ENCODE measurements at places on chromosomes 6 and 20.

DNA sequence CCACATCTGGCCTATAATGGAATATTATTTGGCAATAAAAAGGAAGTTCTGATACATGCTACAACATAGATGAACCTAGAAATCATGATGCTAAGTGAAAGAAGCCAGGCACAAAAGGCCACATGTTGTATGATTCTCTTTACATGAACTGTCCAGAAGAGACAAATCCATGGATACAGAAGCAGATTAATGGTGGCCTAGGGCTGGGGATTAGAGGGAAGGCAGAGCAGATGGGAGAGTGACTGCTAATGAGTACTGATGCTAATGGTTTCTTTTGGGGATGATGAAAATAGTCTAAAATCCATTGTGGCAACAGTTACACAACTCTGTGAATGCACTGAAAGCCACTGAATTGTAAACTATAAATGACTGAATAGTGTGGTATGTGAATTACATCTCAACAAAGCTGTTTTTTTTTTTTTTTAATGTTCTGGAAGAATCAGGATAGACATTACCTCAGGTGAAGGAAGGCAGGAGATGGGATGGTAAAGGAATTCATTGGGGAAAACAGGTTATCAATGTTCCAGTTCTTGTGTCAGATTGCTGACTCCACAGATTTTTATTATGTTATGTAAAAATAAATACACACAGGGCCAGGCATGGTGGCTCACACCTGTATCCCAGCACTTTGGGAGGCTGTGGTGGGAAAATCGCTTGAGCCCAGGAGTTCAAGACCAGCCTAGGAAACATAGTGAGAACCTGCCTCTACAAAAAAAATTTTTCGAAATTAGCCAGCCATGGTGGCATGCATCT lies 8.9 kb upstream of the SOX12 start:
- DNase-seq: no peak

DNA sequence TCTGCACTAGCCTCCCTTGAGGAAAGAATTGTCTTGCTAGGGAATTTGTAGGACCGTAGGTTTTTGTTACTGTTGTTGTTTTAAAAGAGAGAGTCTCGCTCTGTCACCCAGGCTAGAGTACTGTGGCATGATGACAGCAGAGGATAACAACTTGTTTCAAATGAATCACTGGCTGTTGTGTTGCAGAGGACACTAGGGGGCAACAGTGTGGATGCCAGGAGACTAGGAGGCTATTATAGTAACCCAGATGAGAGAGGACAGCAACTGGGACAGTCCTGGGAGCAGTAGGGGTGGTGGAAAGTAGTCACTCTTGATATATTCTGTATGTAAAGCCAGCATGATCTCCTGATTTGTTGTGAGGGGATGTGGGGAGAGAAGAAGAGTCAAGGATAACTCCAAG lies 41.8 kb upstream of the LAMA4 start:
- no peak for DNase-seq

GRCh38 chr6:160261991-160262680 lies 3.5 kb upstream of the SLC22A2 start:
- no peak for DNase-seq

GRCh38 chr6:146876271-146877151 lies 277.7 kb downstream of the ADGB start:
- no peak for DNase-seq

- DNase-seq: no peak
Measured at GRCh38 chr6:74181471-74181870, 485.5 kb downstream of the CD109 start.

GRCh38 chr20:34293119-34293518 lies 10.0 kb downstream of the AHCY start:
- DNase-seq: no peak

GRCh38 chr6:85449818-85450759 lies at the start of gene NT5E:
Gene NT5E, plus strand, starts transcription at chr6:85450083. Its CDS starts 57 bp downstream, at chr6:85450140.
- DNase-seq: peak; percentile 7

DNA sequence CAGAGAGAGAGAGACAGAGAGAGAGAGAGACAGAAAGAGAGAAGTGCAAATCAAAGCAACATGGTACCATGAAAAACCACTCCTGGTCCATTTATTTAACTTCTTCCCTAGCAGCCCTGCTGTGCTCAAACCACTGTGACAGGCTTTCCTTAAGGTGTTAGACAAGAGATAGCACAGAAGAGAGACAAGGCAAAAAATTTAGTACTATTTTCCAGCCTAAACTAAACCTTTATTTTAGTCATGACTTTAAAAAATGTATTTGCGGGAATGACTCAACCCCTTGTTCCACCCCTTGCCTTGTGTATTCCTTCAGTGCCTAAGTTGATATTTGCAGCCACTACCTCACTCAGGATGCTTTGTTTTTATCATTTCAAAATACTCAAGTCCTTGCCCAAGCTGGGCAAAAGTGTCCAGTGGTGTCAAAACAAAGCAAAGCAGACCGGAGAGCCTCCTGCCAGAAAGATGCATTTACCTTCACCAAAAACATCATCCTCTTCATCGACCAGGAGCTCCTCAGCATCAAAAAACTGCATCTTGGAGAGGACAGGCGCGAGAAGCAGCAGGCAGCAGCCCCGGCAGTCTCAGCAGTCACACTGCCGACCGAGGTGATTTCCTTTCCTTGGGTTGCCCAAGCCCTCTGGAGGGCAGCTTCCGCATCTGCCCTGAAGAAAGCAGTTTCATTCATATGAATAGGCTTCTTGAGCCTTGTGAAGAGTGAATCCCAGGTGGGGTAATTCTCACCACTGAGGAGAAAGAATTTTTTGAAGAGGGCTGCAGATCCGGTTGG lies at the start of gene RIPOR2:
Gene RIPOR2 (minus strand): TSS at position 595 of the 787 bp plus-strand sequence. CDS start 62 bp downstream, at position 533.
- peak; percentile 83 for DNase-seq

GRCh38 chr6:27209196-27209595 lies 38.3 kb upstream of the PRSS16 start:
- DNase-seq: no peak

DNA sequence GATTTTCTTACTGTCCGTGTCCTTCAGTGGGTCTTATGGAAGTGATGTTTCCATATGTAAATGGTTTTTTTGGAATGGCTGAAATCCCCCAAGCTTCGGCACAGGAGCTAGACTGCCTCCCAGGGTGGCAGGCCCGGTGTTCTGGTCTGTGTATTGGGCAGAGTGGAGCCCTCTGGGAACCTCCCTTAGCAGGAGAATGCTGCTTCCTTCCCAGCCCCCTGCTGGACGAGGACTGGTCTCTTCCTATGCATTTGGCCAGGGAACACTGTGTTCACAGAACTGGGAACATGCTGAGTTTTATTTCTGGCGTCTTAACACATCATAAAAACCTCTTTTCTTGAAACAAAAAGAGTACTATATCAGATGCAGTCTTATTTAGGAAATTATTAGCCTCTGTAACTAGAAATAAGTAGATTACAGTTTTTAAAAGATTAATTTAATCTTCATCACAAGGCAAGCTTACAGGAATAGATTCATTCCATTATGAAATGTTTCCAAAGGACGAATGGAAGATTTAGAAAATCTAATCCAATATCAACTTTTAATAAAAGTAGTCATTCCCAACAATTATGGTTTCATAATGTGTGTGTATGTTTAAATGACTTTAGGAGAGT lies 56.6 kb downstream of the SYTL3 start:
- no peak for DNase-seq

GRCh38 chr20:13341737-13342393 lies 120.8 kb downstream of the ISM1 start:
- DNase-seq: no peak

DNA sequence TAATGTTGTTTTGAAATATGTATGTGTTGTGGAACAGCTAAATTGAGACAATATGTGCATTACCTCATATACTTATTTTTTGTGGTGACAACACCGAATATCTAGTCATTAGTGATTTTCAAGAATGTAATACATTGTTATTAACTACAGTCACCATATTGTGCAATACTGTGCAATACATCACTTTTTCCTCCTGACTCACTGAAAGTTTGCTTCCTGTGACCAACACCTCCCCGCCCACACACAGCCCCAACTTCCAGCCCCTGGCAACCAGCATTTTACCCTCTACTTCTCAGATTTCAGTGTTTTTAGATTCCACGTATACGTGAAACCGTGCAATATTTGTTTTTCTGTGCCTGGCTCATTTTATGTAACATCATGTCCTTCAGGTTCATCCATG lies 627.9 kb downstream of the PRKN start:
- DNase-seq: no peak

DNA sequence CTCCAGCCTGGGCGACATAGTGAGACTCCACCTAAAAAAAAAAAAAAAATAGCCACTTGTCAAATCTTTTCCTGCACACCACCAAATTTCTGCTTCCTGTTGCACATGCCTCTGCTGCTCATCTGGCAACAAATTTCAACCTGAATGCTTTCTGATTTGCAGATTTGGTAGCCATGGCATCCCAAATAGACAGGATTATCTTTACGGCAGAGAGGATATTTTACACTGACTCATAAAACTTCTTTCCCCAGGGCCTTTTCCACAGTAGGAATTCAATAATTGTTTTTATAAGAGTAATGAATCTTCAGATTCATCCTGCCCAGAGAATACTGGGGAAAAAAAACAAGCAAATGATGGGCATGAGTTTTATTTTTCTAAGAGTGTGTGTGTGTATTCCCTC lies 264.6 kb downstream of the FRK start:
- no peak for DNase-seq

- no peak for DNase-seq
Measured at GRCh38 chr6:130128326-130128725, 94.4 kb downstream of the SAMD3 start.

DNA sequence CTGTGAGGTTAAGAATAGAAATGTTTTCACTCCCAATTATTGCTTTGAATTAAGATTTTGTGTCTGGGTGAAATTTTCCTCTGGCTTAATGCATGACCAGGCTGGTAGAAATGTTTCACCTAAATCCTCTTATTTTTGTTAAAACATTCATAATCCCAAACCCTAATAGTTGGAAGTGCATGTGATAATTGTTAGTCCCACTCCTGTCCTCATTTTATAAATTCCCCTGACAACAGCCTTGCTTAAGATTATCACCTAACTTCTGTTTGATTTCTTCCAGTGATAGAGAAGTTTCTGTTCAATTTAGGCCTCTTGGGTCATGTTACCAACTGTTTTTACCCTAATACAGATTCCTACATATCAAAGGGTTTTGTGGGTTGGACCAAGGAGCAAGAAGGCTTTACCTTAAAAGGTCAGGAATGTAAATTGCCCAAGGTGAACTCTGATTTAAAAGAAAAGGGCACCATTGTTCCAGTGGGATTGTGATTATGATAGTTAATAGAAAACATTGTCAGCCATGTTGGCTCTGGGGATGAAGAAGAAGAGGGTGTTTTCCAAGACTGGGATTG lies 158.7 kb upstream of the CENPW start:
- no peak for DNase-seq

GRCh38 chr6:109010705-109011102 lies 83.9 kb downstream of the SESN1 start:
- DNase-seq: no peak

- DNase-seq: no peak
Measured at GRCh38 chr6:102619585-102619984, 1226.1 kb downstream of the GRIK2 start.

GRCh38 chr20:1952737-1953530 lies 40.9 kb downstream of the PDYN start:
- DNase-seq: no peak

GRCh38 chr6:41519745-41520699 lies 26.2 kb upstream of the FOXP4 start:
- DNase-seq: no peak

GRCh38 chr6:13827032-13827431 lies 12.7 kb upstream of the MCUR1 start:
- DNase-seq: no peak

GRCh38 chr6:138774370-138774769 lies 801 bp downstream of the CCDC28A start:
- no peak for DNase-seq

DNA sequence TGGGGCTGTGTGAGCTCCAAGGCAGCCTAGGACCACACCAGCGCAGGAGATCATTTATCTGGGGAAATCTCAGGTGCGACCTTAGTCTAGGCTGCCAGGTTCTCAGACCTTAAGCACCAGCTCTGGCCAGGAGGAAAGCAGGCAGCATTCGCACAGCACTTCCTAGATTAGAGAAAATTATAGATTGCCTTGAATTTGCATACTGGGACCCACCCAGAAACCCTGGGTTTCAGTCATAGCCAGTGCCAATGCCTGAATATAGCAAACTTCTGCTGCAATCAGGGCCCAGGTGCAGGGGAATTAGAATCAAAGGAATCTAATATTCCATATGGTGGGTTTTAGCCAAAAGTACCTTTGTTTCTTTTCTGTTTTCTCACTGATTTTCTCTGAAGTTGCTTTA lies 204.3 kb upstream of the CST7 start:
- DNase-seq: no peak

DNA sequence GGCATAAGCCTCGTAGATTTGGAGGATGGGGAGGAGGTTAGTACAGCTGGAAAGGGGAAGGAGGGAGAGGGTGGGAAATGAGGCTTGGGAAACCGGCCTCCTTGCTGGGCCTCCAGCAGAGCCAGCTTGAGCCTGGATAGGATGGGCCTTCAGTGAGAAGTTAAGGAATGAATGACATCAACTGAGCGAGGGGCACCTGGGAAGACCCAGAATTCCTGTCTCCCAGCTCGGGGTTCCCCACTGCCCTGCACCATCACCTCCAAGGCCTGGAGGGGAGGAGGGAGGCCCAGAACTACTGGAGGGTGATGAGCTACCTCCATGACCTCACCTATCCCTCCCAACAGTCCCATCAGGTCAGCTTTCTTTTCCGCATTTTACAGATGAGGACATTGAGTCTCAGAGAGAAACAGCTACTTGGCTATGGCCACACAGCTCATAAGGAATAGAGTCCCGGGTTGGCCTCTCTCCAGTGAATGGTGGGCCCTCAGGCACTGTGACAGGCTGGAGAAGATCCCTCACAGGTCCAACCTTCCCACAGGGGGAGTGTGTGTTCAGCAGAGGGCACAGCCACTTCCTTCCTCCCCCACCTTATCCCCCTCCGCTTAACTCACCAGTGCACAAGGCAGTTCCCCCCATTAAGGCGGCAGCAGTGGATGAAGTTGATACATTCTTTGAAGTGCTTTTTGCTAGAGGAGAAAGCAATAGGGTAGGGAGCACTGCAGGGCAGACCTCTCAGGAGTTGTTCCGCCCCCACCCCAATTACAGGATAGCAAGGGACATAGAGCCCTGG lies 6.8 kb downstream of the DUSP15 start:
- DNase-seq: no peak

- no peak for DNase-seq
Measured at GRCh38 chr6:133632206-133632605, 256.7 kb upstream of the TCF21 start.

DNA sequence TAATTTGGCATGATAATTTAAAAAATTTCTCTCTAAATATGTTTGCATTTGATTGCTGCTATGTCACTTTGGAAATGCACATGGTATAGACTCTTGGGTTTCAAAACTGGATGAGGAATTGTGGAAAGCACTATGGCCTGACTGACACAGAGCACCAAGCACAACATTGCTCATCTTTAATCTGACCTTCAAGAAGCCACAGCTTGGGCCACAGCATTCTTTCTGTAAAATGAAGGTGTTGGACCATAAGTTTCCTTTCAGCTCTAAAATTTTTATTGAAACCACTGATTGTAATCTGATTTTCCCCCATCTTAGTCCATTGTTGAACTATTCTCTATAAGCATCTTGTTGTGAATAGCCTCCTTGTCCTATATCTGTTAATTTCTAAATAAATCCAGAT lies 41.0 kb downstream of the QKI start:
- no peak for DNase-seq

- no peak for DNase-seq
Measured at GRCh38 chr6:159313018-159313417, 143.8 kb downstream of the FNDC1 start.

- no peak for DNase-seq
Measured at GRCh38 chr6:126118058-126118755, 131.9 kb downstream of the TRMT11 start.
